Hepatic stellate cell (primary cell): ENCODE measurements at places on chromosomes 3 and 15.

- no peak for DNase-seq
These were observed 20.1 kb upstream of the TM4SF1 start for GRCh38 chr3:149397528-149397927.

GRCh38 chr3:24764236-24764915, 269.7 kb upstream of the THRB start:
- DNase-seq: no peak

DNA sequence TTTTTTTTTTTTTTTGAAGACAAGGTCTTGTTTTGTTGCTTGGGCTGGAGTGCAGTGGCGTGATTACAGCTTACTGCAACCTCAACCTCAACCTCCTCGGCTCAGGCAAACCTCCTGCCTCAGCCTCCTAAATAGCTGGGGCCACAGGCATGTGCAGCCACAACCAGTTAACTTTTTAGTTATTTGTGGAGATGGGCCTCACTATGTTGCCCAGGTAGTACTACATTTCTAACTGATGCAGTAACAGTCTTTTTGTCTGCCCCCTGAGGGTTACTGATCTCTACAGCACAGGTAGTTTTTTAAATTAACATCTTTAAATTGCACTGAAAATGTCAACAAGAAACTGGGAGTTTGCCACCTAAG, 3.4 kb upstream of the LMLN start:
- DNase-seq: no peak

- DNase-seq: no peak
These were observed 530.2 kb upstream of the CBLB start for GRCh38 chr3:106398891-106399600.
